ENCODE measurements at places on chromosomes 6 and 20.

GRCh38 chr6:147603392-147604081 is 95.0 kb downstream of the SAMD5 start:
- DNase-seq: no peak

DNA sequence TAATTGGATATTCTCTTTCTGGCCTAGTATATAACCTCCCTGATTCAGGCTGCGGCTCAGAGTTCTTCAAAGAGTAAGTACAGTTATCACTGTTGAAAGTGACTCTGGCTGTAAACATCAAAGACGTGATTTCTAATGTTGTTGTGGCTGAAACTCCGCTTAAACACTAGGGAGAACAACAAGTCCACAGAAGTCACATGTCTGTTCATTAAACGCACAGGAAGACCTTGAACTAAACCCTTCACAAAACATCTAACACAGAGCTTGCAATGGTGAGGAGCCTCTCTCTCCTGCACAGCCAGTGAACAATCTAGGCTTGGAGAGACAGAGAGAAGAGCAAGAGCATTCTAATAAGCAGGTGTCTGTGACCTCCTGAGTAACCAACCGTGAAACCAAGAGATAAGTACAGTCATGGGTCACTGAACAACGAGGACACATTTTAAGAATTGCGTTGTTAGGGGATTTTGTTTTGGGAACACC is 249.3 kb downstream of the PRKN start:
- DNase-seq: no peak

DNA sequence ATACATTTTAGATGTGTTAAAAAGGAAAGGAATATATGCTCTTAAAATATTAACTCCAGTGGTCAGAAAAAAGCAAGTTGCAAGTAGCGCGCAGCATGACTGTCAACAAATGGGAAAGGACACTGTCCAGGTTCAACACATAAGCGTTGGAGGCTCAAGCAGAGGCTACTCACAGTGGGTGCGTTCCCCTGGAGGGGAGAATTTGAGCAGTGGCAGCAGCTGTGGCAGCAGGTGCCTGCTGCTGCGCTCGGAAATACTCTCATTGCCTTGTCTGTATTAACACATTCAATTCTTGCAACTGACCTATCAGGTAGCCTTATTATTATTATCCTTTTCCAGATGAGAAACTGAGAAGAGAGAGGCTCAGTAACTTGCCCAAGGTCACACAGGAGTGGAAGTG is 21.9 kb upstream of the CCN6 start:
- no peak for DNase-seq

DNA sequence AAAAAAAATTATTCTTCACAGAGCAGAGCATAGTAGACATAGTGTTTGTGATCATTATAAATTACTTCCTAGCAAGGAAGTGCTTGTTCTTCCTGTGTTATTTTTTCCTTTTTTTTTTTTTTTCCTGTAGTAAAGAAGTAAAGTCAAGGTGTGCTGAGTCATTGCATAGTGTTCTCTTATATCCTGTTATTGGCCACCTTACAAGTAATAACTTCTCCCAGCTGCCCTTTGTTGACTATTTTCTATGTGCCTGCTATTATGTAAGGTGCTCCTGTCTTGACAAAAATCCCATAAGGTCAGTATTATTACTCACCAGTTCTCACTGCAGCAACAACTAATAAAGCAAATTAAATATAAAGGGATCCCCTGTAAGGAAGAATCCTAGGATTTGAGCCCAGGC is 195.3 kb downstream of the GJA1 start:
- no peak for DNase-seq

DNA sequence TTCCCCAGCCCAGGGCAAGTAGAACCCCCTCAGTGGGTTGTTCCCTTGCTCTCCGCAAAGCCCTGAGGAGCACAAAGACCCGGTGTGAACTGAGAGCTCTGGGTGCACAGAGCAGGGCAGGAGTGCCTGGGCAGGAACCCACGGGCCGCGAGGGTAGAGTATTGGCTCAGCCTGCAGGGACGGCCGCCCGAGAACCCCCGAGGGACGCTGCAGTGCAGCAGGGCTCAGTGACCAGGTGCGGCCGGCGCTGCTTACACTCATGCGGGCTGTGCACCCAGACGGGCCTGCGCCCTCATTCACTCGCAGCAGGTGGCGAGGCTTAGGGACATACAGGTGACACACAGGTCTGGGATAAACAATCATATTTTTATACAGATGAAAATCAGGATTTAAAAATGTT is 51.9 kb upstream of the PDE10A start:
- DNase-seq: no peak

DNA sequence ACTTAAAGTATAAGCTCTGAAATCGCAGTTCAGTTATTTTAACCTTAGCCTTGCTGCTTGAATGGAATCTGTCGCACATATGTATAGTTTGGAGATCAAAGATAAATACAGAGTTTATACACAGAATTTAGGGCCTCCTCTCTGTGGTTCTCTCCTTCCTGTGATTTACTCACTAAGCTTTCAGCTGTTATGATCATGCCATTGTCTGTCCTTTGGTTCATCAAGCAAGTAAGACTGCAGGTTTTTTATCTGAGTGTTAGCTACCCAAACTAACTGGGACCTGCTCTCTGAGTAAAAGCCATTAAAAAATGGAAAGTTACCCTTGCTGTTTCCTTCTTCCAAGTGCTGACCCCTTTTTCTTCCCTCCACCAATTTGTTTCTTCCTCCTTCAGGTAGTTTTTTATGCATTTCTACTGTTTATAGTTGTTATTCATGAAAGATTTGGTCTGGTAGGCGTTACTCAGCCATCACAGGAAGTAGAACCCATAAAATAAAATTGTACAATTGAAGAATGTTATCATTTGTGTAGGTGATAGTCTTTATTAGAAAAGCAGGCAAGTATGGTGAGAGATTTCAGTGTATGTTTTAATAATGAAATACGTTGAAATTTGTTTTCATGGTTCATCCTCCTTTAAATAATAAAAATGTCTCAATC is 33.7 kb upstream of the SUMO4 start:
- DNase-seq: no peak

DNA sequence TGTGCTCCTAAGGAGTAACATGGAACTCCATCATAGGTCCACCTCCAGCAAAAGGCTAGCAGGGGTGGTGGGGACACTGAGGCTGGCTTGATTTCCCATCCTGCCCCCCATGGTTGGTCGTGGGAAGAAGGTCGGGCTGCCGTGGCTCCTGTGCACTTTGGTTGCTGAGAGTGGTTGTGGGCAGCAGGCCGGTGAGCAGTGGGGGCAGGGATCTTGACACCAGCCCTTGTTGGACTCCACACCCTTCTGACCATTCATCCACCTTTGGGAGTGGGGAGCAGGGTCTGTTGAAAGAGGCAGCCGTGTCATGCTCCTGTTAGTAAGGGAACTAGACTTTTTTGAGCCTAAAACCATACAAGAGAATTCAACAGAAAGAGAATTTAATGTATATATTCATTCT is 175.2 kb downstream of the ARID1B start:
- no peak for DNase-seq

GRCh38 chr6:7540595-7540994 is 876 bp upstream of the DSP start:
- no peak for DNase-seq

DNA sequence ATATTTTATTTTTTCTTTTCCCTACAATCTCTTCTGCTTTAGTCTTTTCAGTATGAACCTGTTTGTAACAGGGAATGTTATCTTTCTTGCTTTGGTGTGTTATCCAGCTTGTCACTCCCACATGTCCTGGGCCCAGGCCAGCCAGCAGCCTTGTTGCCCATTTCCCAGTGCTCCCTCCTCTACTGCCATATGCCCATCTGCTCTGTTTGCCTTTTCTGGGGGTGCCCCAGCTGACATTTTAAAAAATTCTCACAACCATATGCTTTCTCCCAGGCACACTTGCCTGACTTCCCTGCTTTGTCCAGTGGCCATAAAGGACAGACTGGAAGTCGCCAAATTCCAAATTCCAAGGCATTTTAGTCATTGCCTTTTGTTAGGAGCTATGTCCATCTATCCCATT is 23.6 kb upstream of the LMBRD1 start:
- no peak for DNase-seq

GRCh38 chr6:163231356-163232014 is 183.0 kb upstream of the QKI start:
- no peak for DNase-seq

DNA sequence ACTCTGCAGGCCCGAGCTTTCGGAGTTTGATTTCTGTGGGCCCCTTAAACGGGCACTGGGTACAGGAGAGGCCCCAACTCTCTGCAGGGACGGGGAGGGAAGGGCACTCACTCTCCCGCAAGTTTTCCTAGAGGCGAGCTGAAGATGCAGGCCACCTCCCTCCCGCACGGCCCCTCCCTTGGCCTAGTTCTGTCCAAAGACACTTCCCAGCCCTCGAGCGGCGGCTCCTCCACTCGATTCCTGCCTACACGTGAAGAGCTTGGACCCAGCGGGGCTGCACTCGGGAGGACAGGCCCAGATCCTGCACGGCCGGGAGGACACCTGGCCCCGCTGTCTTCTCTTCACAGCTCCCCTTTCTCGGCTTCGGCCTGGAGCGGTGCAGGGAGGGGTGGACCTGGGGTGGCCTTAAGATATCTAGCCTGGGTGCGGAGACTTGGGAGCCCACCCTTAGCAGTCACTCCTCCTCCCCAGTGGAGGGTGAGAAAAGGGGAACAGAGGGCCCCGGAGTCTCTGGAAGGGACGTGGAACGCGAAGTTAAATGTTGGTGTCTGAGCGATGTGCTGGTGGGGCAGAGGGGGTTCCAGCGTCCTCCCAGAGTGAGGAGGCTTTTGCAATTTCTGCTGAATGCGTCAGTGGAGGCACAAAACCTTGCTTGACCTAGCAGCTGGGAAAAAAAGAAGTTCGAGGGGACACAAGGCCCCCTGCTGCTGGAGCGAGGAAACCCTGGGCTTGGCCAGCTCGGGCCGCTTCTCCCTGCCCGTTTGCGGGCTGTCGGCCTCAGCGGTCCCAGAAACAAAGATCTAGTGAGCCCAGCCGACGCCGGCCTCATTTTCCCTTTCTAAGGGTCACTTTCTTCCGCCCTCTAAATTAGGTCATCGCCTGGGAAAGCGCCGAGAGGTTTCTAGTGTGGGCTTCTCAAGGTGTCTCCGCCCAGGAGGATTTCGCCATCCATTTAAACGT is 4.9 kb downstream of the OLIG3 start:
- DNase-seq: no peak

GRCh38 chr6:167200806-167201205 is 43.0 kb upstream of the GPR31 start:
- DNase-seq: no peak

GRCh38 chr6:127606131-127606562 is 29.2 kb downstream of the C6orf58 start:
- DNase-seq: no peak

DNA sequence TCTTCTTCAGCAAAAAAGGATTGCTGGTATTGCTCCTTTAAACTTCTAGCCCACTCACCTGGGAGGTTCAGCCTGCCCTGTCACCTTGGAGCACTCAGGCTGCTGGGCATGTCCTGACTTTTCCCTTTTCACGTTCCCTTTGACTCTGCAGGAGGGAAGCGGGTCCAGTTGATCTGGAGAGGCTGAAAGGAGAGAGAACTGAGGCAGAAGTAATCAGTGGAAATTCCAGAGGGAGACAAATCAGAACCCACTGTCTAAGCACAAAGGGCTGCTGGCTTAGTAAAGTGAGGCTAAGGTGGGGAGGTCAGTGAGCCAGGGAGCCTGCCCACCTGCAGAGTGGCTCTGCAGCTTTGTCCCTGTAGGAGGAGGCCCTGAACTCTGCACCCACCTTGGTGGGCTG is 9.7 kb upstream of the SYNDIG1 start:
- no peak for DNase-seq

DNA sequence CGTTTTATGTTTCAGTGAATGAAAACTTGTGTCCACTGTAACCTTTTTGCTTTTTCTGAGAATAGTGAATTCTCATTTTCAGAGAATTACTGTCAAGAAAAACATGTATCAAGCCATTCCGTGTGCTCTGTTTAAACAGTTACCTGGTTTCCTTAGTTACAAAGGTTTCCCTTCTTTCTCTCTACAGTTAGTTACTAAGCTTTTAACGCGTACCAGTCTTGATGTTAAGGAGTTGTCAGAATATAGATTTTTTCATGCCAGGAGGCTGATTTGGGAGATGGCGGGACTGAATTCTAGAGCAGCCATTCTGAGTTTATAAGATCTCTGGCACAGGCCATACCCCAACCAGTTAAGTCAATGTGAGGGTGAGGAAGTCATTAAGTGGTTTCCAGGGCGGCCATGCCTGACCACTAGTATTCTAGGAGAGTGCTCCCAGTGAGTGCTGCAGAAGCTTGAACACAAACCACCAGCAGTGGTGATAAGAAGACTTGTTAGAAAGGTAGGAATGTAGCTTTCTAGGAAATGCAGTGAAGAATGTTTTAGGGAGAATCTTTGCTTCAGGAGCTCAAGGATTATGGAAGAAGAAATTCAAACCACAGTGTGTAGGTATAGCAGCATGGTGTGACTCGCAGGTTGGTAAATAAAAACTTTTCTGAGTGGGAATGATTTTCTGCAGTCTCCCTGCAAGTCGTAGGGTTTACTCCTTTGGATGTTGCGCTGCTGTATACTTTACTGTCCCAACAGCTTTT is 112.9 kb downstream of the JARID2 start:
- no peak for DNase-seq

DNA sequence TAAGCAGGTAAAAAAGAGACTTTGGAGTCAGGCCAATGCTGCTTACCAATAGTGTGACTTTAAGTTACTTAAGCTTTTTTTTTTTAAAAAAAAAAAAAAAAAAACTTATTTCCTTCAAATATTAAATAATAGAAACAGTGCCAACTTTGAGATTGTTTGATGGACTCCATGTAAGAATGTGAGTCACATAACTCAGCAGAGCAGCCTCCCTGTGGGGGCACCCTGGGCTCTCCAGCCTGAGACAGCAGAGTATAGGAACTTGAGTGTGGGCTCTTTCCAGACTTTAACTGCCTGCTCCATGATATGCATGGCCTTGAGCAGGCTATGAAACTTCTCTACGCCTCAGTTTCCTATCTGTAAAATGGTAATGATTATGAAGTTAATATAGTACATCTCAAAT is 113.3 kb upstream of the SAMD5 start:
- DNase-seq: no peak

GRCh38 chr6:4658486-4658885 is 117.7 kb upstream of the CDYL start:
- DNase-seq: no peak

- no peak for DNase-seq
Observed at GRCh38 chr20:61123286-61123685, 128.8 kb upstream of the CDH4 start.

GRCh38 chr6:38221251-38221650 is 401.7 kb downstream of the ZFAND3 start:
- DNase-seq: no peak

DNA sequence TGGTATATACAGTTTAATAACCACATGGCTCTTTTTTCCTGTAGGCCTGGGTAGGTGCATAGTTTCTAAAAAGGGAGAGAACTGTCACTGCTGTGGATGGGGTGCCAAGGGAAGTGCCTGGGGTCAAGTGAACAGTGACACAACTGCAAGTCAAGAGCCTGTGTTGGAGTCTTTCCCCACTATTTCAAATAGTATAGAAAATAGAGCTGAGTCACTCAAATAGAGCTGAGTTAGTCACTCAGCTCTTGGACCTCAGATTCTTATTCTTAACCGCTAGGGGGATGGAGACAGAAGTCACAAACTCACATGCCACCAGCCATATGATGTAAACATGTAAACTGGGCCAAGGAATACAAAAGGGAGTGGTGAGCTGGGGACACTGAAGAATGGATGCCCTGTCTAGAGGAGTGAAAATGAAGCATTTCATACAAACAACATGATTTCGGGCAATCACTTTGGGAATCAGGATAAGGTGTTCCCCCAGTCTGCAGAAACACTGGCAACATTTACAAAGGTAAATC is 2.1 kb downstream of the NQO2 start:
- DNase-seq: no peak

All from stimulated activated CD4-positive, alpha-beta T cell treated with anti-CD3 and anti-CD28 coated beads, Interleukin-1b, Interleukin-23, amount 100 ng/mL, for 24 hours (primary cell).